ENCODE measurements at places on chromosomes 2 and 18.

GRCh38 chr2:163453920-163454319, 281.9 kb downstream of the FIGN start:
- DNase-seq: no peak

DNA sequence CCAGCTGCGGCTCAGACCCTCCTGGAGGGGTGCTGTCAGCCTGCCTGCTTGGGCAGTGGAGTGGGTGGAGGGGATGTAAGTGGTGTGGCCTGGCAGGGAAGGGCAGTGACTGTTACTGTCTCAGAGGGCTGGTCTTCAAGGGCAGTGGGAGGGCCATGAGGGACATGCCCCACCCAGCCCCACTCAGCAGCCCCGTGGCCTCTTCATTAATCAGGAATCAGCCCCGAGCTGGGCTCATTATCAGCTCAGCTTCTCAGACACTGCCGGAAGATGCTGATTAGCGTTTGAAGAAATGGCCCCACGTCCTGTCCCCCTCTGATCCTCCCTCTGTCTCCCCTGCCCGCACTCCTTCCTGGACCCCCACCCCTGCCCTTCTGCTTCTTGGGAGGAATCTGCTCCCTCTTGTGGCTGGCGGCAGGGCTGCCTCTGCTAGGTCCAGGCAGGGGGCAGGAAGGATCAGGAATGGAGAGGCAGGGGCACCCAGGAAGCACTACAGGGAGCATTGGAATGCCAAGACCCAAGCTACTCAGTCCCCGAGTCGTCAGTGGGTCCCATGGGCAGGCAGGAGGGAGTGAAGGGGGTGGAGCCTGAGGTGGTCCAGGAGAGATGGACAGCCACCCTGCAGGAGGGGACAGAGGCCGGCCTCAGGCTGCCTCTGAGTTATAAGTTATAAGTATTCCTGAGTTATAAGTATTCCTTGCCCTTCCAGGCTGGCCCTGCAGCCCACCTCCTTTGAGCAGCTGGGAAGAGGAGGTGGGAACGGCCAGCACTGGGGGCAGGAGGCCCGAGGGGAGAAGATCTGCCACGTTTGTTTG, 7.0 kb downstream of the ASIC4 start:
- no peak for DNase-seq

DNA sequence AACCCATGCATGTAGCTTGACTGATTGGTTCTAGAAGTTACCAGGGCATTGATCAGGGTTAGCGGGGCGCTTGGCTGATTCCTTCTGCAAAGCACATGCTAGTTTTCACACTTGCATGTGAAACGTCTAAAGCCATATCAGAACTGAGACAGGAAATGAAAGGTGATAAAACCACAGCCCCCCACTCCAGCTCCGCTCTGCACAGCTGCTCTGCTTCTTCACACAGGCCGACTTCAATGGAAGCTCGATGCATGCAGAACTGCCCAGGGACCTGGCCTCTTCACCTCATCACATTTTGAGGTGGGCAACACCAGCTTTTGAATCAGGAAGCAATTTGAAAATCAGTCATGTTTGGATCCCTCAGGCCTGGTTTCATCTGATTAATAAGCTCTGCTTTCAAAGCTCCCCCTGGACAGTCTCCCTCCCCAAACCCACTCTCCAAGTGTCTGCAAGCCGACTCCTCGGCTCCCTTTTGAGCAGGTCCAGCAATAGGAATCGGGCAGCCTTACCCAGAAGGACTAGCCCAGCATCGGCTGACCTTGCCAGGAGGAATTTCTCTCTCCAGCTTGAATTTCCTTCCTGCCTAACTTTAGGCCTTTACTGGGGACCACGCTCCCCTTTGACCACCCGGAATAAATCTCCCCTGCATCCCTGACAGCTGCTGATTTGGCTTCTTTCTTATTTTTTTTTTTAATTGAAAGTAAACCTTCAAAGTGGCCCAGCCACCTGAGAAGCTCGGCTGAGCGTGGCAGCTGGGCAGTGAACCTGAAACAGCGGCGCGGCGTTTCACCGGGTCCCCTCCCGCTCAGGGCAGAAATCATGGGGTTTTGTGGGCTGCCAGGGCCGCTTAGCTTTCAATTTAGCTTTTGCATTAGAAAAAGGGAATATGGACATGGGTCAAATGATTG, 31.7 kb downstream of the HRH4 start:
- DNase-seq: no peak

DNA sequence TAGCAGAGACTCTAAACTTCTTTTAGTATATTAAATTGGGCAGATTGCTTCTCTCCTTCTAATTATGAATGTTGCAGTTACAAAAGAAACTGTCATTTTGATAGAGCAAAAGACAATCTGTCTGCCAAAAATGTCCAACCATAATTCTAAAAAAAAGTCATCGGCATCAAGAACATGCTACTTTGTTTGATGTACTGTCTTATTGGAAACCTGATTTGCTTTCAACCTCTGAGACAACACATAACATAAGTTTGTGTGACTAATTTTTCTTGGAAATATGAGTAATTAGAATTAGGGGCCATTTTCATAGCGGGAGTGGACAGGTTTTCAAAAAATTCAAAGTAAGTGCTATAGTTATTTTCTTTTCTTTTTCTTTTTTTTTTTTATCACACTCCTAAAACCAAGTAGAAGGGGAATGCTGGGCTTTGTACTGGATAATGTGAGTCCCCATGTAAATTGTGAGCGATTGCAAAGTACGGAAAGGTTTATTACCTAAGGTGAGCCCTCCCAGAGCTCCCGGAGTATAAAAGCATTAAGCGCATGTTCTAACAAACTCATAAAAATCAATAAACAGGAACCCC, 59.1 kb downstream of the ZEB2 start:
- DNase-seq: no peak

DNA sequence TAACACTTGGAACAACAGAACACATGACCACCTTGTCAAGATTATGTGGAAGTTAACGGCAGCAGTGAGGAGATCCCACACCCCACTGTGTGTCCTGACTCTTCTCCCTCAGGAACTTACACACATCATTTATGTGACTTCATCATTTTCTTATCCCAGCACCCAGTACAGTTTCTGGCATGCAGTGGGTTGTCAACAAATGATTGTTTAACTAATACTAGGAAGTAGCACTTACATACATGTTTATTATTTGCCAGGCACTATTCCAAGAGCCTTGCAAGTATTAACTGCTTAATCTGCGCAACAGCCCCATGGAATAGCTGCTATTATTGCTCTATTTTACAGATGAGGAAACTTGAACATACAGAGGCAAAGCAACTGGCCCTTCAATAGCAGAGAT, 391.5 kb downstream of the TXNL1 start:
- DNase-seq: no peak

DNA sequence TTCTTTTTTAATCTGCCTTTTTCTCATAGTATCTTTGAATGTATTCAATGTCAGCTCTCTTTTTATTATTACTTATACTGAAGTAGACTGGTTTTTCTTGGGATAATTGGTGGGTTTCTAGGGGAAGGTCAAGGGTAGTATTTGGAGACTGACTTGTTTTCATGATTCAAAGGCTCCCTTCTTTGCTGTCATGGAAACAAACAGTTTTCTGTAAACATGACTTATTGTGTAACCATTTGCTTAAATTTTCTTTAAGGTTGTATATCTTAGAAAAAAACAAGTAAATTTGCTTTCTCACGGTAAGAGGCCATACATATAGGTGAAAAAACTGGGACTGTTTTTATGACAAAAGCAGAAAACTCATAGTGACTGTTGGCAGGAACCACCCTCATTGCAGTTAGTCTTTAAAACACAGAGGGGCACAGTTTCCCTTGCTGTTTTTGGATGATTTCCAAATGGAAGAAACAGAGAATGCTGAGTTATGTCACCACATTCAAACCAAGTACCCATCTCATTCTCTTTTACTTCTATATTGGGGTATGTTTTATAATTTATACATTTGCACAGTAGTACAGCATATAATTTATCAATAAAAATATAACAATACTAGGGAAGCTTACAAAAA, 5.8 kb upstream of the RDH14 start:
- no peak for DNase-seq

GRCh38 chr2:33221046-33221784, 255.2 kb upstream of the RASGRP3 start:
- no peak for DNase-seq

DNA sequence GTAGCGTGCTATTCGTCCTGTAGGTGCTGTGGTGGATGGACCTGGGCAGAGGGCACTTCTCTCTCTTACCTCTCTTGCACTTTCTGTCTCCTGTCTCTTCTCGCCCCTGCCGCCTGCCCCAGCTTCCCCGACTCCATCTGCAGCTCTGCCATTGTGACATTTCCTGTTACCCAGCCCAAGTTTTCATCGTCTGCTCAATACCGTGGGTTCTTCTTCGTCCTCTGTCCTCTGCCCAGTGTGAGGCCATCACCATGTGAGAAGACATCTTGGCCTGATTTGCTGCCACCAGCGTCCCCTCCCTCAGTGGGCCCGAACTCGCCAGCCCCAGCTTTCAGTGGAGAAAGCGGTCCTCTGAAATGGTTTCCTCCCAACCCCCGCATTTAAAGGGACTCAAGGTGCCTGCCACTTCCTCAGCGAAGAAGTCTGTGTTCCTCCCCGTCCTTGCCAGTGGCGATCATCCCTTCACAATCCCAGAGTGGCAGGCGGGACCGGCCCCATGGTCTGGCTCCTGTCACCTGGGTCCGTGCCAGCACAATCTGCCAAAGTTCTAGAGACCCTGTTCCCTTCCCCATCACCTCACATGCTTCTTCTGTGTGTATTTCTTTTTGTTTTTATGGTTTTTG, 18.0 kb downstream of the TGOLN2 start:
- no peak for DNase-seq

DNA sequence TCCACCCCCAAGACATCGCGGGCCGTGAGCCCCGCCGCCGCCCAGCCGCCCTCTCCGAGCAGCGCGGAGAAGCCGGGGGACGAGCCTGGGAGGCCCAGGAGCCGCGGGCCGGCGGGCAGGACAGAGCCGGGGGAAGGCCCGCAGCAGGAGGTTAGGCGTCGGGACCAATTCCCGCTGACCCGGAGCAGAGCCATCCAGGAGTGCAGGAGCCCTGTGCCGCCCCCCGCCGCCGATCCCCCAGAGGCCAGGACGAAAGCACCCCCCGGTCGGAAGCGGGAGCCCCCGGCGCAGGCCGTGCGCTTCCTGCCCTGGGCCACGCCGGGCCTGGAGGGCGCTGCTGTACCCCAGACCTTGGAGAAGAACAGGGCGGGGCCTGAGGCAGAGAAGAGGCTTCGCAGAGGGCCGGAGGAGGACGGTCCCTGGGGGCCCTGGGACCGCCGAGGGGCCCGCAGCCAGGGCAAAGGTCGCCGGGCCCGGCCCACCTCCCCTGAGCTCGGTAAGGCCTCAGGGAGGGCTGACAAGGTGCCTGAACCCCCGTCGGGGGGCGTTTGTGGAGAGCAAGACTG, 14.2 kb downstream of the SPEG start:
- no peak for DNase-seq

DNA sequence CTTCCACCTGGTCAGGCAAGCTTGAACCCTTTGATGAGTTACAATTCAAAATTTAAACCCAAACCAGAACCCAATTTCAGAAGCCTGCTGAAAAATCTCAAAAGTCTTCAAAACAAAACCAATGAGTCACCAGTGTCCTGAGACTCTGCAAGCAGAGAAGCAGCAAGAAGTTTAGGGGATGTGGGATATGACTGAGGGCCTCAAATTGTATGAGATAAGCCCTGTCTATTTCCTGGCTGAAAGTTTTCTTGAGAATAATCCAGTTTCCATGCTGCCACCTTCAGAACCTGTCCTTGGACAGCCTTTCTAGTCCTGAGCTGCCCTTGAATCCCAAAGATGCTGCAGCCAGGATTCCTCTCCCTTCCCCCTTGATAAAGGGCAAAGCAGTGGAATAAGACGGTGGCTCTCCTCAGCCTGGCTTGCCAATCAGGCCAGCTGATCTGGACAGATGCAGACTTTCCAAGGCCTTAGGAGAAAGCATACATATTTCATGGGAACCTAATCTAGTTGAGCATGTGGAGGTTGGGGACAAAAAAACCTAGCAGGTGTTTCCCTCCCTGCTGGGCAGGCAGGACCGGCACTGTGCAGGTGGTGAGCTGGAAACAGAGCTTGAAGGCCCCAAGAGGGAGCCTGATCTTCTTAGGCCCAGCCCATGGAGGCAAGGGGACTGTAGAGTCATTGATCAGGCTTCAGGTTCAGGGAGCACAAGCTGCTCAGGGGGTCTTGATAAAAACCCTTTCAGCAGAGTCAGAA, 278.0 kb upstream of the MGAT5 start:
- DNase-seq: no peak
